ENCODE measurements at places on chromosomes 5 and 9. TPM values are rescaled to one million over a fixed set of nuclear protein-coding genes. Genes with fewer than 3 reads are reported as not detected.

Gene NEUROG1
- total RNA-seq: not detected

Gene MATR3
- total RNA-seq: 171 TPM

Gene RIC1
- 34.2 TPM for total RNA-seq

Gene PNPLA7
- 0.26 TPM for total RNA-seq

Gene ZNF366
- total RNA-seq: not detected

Gene CSNK1G3
- 46.6 TPM for total RNA-seq

Gene IL12B
- not detected for total RNA-seq

Gene FNIP1
- 45.0 TPM for total RNA-seq

Gene ARHGEF28
- 44.7 TPM for total RNA-seq

All from bronchial epithelial cell (primary cell).